ENCODE measurements at places on chromosomes 3 and 15.

DNA sequence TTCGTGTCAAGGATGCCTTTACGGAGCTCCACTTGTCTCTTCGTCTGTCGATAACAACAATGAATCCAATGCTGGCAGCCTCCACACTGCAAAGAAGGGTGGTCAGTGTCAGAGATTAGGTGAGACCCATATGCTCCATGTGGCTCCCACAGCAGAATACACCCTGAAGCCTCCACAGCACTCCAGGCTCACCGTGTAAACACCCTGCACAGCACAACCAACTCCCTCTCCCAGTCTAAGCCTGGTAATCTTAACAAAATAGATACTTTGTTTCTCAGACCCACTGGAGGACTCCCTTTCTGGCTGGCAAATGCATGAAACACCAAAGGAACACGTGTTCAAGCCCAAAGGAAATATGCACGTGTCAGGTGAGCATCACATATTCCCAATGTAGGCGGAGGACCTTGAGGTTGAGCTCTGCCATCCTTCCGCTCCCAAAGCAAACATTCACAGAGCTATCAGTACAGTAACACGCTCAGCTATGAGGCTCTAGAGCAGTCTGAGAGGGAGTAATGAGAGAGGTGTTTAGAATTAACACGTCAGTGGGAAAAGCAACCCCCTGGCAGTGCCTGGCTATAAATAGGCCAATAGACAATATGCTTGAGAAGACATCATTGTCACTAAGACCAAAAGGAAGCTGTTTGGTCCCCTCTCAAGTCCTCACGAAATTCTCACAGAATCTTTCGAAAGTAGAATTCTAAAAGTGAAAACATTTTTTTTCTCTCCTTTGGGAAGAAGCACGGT is 86.7 kb downstream of the MCF2L2 start:
- no peak for DNase-seq

GRCh38 chr3:142777927-142778326 is 54.1 kb downstream of the TRPC1 start:
- DNase-seq = no peak

DNA sequence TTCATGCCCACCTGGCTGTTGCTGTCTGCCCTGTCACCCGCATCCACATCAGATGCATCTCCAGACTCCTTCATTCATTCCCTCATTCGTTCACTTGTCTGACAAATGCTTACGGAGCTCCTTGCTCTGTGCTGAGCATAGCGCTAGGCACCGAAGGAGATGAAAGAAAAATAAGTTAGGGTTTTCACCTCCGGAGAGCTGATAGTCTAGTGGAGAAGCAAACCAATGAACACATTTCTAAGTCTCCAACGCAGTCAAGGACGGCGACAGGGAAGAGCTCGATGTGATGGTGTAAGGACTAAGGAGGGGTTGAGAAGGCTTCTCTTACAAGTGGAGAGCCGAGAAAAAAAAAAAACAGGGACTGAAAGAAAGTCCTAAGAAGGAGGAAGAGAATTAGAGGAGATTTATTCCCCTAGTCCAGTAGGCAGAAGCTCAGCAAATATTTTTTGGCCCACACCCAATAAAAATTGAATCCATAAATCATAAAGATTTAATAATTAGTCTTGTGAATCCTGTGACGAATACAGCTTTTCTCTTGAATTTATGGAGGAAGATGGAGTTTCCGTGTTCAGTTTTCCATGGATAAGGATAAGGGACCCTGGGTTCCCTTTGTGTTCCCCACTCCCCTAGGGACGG is 127.2 kb upstream of the DLG1 start:
- no peak for DNase-seq

DNA sequence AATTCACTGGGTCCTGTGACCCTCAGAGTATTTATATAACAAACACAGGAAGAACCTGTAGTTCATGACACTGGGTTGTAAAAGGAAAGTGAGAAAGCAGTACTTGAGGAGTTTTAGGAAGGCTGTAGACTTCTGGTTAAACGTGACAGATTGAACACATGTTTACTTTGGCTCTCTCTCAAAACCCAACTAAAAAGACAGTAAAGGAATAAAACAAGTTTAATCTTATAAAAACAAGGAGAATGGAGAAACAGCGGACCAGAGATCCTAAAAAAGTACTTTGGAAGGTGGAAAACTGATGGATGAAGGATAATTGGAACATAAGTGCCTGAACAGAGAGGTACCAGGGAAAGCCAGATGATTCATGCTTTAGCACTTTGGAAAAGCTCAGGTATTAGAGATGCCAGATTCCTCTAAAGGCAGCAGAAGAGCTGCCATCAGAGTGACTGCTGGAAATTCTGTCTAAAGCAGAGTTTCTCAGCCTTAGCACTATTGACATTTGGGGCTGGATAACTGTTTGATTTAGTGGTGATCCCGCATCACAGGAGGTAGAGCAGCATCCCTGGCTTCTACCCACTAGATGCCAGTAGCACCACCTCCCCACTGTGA is 182.9 kb upstream of the RORA start:
- DNase-seq = no peak

DNA sequence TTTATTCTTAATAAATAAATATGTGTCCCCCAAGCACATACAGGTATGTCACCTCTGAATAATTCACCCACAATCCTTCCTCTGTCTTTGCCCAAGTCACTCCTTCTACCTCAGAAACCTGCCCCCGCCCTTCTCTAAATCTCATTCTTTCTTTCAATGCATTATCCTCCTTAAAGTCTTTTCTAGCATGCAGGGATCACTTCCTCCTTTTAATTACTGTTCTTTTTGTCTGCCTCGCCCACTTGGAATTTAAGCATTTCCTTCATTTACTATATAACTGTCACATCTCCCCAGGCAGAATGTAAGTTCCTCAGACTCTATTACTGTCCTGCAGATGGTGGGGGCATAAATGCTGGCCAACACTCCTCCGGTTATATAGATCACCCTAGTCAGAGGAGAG is 7.8 kb downstream of the CCDC80 start:
- DNase-seq = no peak

- DNase-seq = no peak
These were observed 21.2 kb upstream of the IGF2BP2 start for GRCh38 chr3:185846037-185846436.

- DNase-seq = no peak
These were observed 180.2 kb downstream of the SLCO3A1 start for GRCh38 chr15:92033723-92034122.
